Urothelium cell line (cell line): ENCODE measurements at places on chromosomes 7 and 10.

GRCh38 chr7:138350701-138351357 is 109.2 kb upstream of the TRIM24 start:
- DNase-seq = no peak

DNA sequence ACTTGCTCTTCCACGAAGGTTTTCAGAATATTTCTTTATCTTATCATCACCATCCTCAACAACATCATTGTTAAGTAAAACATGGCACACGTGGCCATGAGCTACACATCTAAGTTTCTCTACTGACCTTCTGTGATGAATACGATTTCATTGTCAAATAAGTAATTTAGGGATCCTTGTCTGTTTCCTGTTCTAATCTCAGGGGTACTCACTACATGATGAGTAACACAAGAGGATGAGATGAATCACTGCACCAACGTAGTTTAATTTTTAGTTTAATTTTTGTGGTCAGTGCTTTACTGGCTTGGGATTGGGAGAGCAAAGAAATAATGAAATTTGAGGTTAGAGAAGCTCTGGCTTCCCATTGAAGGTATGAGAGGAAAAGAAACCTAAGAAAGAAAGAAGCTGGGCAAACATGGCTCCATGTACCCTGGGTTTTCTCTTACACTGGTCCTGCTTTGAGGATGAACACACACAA is 461.9 kb upstream of the KLF6 start:
- DNase-seq = no peak

DNA sequence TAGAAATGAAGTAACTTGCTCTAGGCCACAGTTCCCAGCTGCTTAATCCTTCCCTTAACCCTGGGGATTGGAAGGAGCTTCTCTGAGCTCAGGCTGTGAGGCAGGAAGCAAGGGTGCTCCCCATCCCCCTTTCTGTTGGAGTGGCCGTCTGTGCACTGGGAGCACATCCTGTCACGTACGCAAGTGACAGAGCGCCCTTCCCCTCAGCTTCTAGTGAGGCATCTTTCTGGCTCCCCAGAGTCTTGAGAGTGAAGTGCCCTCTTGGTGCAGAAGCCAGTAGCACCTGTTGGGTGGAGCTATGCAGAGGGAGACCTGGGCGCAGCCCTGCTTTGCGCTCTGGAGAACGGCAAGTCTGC is 47.8 kb downstream of the SHH start:
- DNase-seq = no peak

GRCh38 chr7:2082139-2082998 is 150.4 kb downstream of the MAD1L1 start:
- DNase-seq = no peak
